ENCODE measurements at places on chromosomes 13 and 19. TPM values are rescaled to one million over a fixed set of nuclear protein-coding genes. Genes with fewer than 3 reads are reported as not detected.

- DNase-seq: no peak
These were observed 309.5 kb downstream of the MTUS2 start for GRCh38 chr13:29129616-29130015.

DNA sequence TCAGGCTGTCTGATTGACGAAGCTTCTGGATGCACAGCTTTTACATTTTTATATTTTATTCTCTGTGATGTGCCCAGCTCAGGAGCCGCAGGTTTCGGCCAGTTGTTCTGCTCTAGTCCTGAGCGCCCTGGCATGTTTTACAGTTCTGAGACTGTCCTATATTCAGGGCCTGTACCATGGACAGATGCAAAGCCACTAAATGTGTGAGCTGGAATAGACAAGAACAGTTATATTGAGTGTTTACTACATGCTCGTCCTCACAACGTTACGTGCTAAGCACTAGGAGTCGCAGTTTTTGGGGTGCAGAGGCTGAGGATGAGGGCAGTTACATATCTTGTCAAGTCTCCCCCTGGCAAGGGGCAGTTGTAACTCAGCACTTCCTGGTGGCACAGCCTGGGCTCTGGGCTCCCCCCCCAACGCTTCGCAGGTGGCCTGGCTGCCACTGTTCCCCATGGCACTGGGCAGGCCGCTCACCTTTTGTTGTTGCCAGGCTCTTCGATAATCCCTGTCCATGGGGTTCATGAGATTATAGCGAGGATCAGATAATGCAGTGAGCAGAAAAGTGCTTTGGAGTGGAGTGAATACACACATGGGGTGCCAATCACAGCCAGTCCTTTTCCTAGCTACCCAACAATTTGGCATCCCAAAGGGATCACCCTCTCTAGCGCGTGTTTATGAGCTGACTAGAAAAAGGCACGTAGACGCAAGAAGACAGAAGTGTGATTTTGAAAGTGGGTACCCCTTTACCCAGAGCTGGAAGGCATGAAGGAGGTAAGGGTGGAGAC lies 23.5 kb downstream of the ARL11 start:
- DNase-seq: no peak

Gene FREM2
- 5.9 TPM for total RNA-seq

Gene ACP7
- 0.80 TPM for total RNA-seq

DNA sequence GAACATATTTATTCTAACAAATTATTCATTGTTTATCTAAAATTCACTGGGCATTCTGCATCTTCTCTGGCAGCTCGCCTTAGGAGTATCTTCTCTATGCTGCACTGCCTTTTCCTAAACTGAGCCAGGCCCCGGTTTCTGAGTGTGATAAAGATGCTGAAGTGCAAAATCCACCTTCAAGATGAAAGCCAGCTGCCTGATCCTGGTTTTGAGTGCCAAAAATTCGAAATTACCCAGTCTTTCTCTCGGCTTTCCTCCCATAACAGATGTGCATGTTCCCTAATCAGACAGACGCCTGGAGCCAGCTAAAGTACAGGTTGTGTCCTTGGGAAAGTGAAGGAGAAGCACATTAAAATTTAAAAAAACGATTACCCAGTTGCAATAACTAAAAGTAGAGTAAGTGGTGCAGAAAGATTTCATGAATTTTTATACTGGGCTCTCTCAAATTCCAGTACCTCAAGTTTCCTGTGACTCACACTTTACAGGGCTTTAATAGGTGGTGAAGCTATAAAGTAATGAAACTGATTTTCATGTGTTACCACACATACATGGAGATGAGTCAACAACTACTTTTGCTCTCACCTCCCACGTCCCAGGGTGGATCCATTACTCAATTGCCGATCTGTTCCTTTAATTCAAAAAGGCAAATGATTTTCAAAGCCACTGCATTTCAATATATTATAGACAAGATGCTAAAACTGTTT lies 65.0 kb upstream of the GTF2F2 start:
- DNase-seq: no peak

DNA sequence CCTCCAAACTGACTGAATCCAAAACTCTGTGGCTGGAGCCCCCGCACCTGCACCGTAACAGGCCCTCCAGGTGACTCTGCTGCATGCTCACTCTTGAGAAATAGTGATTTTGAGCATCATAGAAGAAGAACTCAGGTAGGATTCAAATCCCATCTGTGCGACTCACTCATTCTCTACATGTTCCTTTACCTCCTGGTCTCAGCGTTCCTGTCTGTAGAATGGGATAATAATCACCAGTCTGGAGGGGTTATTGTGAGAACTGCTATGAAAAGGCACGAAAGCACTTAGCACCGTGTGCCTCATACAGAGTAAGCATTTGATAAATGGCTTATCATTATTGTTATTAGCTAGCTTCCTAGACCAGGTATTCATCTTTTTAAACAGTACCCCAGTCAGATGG lies 36.5 kb upstream of the NPAS1 start:
- no peak for DNase-seq

Gene INAFM1
- 30.2 TPM for total RNA-seq

DNA sequence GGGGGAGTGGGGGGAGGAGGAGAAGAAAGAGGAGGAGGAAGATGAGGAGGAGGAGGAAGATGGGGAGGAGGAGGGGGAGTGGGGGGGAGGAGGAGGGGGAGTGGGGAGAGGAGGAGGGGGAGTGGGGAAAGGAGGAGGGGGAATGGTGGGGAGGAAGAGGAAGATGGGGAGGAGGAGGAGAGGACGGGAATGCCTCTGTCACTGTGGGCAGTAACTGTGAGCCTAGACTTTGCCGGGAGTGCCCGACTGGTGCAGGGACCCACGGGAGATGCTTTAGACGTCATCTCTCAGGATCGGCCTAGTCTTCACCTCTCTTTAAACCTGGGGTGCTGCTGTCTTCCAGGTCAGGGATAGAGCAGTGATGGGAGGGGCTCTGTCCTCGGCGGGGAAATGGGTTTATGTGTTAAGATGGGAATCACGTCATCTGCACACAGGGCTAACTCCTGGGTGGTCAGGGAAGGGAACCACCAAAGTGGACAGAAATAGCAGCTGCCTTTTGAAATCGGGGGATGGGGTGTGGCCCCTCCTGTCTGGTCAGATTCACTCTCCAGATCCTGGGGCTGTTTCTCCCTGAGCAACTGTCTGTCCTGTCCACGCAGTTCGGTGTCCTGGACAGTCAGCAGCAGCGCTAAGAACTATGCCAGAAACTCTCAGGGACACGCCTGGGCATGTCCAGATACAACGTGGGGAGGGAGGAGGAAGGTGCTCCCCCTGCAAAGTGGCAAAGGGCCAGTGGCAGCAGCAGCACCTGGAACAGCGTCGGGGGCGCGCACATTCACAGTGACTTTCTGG lies 26.9 kb downstream of the GAS6 start:
- DNase-seq: peak; percentile 84

DNA sequence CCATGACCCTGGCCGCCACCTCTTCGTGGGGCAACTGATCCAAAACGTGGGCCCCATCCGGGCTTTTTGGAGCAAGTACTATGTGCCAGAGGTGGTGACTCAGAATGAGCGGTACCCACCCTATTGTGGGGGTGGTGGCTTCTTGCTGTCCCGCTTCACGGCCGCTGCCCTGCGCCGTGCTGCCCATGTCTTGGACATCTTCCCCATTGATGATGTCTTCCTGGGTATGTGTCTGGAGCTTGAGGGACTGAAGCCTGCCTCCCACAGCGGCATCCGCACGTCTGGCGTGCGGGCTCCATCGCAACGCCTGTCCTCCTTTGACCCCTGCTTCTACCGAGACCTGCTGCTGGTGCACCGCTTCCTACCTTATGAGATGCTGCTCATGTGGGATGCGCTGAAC lies 9.6 kb downstream of the INSL3 start:
- DNase-seq: no peak

GRCh38 chr19:40862333-40862732 lies 12.1 kb upstream of the CYP2A6 start:
- no peak for DNase-seq

Gene NCCRP1
- 1.4 TPM for total RNA-seq

DNA sequence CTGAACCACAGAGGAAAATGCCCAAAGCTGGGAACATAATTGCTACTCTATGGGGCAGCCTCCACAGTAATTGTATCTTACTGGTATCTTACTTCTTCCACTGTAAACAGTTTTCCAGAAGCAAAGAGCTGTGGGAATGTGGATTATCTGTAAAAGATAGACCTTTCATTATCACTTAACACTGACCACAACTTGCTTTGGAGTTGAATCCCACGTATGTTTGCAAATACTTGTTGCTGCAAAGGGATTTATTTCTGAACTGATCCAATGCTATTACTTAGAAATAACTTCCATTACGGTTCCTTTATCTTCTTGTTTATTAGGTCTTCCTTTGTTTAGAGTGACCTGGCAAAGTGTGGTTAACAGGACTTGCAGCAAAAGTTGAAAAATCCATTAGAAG lies 218.1 kb downstream of the KCTD12 start:
- DNase-seq: no peak

- DNase-seq: peak; percentile 88
These were observed 8.1 kb downstream of the STK11 start for GRCh38 chr19:1213391-1214286.

DNA sequence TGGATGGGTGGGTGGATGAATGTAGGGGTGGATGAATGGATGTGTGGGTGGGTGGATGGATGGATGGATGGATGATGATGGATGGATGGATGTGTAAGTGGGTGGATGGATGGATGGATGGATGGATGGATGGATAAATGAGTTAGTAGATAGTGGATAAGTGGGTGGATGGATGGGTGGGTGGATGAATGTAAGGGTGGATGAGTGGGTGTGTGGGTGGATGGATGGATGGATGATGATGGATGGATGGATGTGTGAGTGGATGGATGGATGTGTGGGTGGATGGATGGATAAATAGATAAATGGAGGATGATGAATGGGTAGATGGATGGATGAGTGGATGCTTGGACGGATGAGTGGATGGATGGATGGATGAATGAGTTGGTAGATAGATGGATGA lies 3.2 kb downstream of the MCF2L start:
- no peak for DNase-seq

Measured in prostate gland (tissue), 2 donors.